ENCODE measurements at places on chromosomes 6 and 20. TPM values are rescaled to one million over a fixed set of nuclear protein-coding genes. Genes with fewer than 3 reads are reported as not detected.
A peak's percentile ranks its signal among the peaks of the same experiment; 100 is the strongest.

Gene TENT5A
- total RNA-seq: 25.5 TPM

DNA sequence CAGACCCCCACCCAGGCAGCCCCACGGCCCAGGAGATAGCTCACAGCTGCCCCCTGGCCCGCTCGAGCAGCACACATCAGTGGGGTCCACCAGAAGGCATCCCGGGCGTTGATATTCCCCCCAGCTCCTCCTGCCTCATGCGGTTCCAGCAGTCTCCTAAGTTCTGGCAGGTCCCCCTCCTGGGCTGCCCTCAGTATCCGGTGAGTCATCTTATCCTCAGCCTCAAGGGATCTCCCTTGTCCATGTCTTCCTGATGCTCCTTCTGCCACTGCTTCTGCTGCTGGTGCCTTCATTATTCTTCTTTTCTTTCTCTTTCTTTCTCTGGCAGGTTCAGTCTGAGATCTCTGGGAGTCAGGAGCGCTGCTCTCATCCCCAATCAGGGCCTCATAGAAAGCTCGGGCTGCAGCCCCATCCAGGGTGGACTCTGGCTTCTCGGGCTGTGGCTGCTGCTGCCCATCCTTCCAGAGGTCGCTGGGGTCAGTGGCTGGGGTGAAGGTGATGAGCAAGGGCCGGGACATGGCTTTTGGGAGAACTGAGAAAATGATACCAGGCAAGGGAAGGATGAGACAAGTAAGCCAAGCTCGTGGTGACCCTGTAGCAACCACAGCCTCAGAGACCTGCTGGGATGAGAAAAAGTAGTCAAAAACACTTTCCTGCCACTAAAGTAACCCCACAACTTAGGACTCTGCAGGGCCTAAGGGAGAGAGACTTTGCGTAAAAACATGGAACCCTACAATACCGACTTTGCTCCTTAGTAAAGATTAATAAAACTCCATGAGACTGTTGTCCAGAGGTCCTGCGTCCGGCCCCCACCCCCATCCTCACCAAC is 622 bp downstream of the GPANK1 start:
- DNase-seq: peak; percentile 83

GRCh38 chr6:123655521-123656306 is 19.0 kb upstream of the TRDN start:
- no peak for DNase-seq

DNA sequence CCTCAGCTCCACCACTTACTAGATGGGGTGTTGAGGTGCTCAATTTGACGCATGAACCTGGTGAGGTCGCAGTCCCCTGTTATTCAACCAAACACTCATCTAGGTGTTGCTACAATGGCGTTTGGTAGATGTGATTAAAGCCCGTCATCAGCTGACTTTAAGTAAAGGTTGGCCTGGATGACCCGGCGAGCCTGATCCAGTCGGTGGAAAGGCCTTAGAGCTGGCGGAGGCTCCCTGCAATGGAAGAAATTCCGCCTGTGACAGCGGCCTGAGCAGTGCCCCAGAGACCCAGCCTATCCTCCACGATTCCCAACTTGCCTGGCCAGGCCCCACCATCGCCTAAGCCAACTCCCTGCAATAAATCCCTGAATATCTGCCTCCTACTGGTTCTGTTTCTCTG is 171.4 kb downstream of the BMP7 start:
- no peak for DNase-seq

DNA sequence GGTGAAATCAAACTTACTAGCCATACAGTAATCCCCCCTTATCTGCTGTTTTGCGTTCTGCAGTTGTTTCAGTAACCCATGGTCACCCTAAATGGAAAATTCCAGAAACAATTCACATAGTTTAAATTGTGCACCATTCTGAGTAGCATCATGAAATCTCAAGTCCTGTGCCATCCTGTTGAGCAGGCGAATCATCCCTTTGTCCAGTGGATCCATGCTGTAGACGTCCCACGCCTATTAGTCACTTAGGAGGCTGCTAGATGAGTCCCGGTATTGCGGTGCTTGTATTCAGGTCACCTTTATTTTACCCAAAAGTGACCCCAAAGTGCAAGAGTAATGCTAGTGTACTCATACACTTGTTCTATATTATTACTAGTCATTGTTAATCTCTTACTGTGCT is 46.4 kb downstream of the HECA start:
- no peak for DNase-seq

GRCh38 chr6:43247114-43247999 is 4.1 kb downstream of the TTBK1 start:
- DNase-seq: peak; percentile 91

GRCh38 chr20:11217326-11218172 is 543.8 kb upstream of the JAG1 start:
- DNase-seq: no peak

DNA sequence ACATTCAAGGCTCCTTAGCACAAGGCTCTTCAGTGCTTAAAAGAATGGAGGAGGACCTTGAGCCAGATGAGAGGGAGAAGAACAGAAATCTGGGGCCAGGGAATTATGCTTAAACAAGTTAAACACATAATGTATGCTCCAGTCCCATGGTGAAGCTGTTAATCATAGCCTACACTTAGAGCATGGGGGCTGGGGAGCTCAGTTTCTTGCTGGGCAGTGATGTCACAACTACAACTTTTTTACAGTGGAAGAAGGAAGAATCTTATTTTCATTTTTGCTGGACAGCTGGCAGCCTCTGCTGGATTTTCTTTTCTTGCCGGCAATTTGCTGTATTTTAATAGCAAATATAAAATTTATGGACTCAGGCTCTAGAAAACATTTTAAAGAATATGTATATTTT is 432.5 kb downstream of the CD109 start:
- DNase-seq: no peak

Gene RAB23
- 55.9 TPM for total RNA-seq

Gene UNC5CL
- 0.75 TPM for total RNA-seq

Gene C6orf15
- total RNA-seq: not detected

Gene FHL5
- 38.3 TPM for total RNA-seq

- DNase-seq: no peak
Observed at GRCh38 chr20:10547276-10548114, 112.4 kb downstream of the SLX4IP start.

Gene CTCFL
- total RNA-seq: not detected

- DNase-seq: no peak
Observed at GRCh38 chr6:107032051-107032450, 4.1 kb downstream of the MTRES1 start.

DNA sequence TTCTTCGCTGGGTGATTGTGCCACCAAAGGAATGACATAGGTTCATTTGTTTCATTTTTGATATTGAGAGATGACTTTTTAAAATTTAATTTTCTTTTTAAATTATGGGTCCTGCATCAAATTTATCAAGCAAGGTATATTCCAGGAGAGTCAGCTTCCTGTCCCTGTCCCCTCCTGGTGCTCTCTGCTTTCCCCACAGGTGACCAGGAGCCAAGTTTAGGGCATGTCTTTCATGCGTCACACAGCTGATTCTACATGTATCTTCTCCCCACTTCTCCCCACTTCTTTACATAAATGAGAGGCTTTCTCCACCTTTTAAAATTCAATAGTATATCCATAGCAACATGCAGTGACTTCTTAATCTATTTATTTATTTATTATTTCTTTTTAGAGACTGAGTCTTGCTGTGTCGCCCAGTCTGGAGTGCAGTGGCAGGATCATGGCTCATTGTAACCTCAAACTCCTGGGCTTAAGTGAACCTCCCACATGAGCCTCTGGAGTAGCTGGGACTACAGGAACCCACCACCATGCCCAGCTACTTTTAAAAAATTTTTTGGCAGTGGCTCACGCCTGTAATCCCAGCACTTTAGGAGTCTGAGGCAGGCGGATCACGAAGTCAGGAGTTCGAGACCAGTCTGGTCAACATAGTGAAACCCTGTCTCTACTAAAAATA is 30.0 kb downstream of the OSBPL2 start:
- no peak for DNase-seq

- DNase-seq: no peak
Observed at GRCh38 chr6:135936606-135937005, 85.1 kb downstream of the PDE7B start.

- DNase-seq: no peak
Observed at GRCh38 chr6:75446241-75446880, 47.2 kb downstream of the FILIP1 start.

- DNase-seq: no peak
Observed at GRCh38 chr6:98589536-98589935, 244.8 kb upstream of the POU3F2 start.

DNA sequence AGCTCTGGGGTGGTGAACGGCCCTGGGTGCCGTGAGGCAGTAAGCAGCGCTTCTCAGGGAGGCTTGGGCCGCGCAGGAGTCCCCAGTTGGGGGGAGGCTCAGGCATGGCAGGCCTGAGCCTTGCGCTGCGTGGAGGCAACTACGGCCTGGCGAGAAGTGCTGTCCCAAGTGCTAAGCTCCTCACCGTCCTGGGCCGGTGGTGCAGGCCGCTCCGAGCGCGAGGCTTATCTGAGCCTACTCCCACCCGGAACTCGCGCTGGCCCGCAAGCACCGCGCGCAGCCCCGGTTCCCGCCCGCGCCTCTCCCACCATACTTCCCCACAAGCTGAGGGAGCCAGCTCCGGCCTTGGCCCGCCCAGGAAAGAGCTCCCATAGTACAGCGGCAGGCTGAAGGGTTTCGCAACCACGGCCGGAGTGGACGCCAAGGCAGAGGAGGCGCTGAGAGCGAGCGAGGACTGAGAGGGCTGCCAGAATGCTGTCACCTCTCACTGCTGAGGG is 1.8 kb upstream of the WRNIP1 start:
- peak; percentile 71 for DNase-seq

DNA sequence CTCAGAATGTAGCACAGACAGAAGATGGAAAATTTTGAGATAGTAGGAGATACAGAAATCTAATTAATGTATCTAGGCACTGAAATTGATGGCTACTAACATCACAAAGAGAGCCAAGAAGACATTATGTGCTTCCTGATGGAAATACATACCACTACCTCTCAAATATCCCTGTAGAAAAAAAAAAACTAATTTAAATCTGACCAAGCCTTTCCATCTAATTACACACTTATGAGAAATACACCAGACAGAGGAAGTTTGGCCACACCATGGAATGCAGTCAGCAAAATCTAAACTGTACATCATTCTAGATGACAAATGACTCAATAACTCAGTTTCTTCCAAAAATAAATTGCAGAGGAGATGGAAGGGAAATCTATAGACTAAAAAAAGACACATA is 18.9 kb downstream of the VPS52 start:
- DNase-seq: no peak

DNA sequence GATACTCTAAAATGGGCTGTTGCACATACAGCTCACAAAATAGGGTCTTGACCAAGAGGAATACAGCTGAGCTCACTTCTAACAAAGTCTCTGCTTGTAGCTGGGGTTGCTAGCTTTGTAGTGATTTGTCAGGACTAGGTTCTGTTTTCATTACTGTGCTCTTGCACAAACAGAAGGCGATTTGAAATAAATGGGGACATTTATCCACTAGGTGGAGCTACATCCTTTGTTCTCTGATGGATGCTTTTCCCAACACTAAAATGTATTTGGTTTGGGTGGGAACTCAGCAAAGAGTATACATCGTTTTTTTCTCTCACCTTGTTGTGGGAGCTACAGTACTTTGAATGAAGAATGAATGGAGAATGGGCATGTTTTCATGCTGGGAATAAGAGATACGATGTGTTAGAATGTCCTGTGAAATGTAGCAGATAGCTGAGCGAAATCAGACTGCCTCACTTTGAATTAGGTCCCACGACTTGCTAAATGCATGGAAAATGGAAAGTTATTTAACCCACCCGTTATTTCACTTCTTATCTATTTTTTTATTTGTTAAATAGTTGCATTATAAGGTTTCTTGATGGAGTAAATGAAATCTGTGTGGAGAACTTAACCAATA is 494.7 kb upstream of the MAP3K7 start:
- DNase-seq: no peak

- DNase-seq: no peak
Observed at GRCh38 chr6:157927011-157927410, 54.7 kb upstream of the SYNJ2 start.

Gene GJA1
- 213 TPM for total RNA-seq

- no peak for DNase-seq
Observed at GRCh38 chr6:134031696-134032255, 20.6 kb downstream of the SLC2A12 start.

GRCh38 chr6:110597761-110598160 is 121.3 kb upstream of the SLC22A16 start:
- no peak for DNase-seq

Gene QRSL1
- total RNA-seq: 5.2 TPM

GRCh38 chr20:17849901-17850683 is 118.5 kb downstream of the SNX5 start:
- DNase-seq: peak; percentile 93

DNA sequence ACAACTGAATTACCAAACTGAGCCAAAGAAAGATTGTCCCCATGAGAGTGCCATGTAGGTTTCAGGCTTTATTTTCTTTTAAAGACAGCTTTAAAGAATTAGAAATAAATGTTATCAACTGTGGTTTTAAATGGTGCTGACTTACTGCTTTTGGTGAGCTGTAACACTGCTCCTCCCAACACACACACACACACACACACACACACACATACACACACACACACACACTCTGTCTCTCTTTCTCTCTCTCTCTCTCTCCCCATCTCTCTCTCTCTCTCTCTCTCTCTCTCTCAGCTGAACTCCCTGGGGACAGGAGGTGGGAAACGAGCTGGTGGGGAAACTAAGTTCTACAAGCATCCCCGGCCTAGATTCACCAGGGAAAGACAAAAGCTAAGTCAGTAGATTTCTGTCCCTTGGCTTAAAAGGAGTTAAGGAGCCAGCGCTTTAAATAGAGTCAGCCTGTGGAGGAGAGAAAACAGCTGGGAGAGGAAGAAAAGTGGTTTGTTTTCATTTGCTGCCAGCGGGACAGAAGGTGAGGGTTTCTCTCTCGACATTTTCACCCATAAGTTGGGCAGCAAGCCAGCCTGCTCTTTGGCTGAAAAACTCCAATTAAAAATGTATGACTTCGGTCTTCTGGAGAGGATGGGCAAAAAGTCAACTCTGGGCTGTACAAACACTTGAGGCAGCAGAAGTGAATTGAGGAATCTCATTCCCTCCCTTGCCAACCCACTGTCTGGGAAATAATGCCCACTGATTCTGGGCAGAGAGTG is 27.4 kb downstream of the CBLN4 start:
- peak; percentile 47 for DNase-seq

Gene RHAG
- not detected for total RNA-seq

Gene CDH4
- 0.10 TPM for total RNA-seq

Gene SOX4
- total RNA-seq: 25.2 TPM

GRCh38 chr6:150925590-150925928 is 60.1 kb downstream of the MTHFD1L start:
- no peak for DNase-seq

Measured in aorta (tissue), 5 donors.